ENCODE measurements at places on chromosomes 12 and 14.

GRCh38 chr14:43407706-43408105, 1099.4 kb downstream of the FSCB start:
- DNase-seq = no peak
- no peaks in the 10 kb centered on the region for H3K4me1 ChIP-seq

- H3K4me3 ChIP-seq = no peak overlapping the region
- no peak overlapping the region for H3K27ac ChIP-seq
- H3K4me1 ChIP-seq = no peaks in the 10 kb centered on the region
- H3K36me3 ChIP-seq = no peaks in the 10 kb centered on the region
- H3K27me3 ChIP-seq = peaks cover 16% of the 10 kb centered on the region
Measured at GRCh38 chr12:13452955-13453570, 256.5 kb downstream of the EMP1 start.

DNA sequence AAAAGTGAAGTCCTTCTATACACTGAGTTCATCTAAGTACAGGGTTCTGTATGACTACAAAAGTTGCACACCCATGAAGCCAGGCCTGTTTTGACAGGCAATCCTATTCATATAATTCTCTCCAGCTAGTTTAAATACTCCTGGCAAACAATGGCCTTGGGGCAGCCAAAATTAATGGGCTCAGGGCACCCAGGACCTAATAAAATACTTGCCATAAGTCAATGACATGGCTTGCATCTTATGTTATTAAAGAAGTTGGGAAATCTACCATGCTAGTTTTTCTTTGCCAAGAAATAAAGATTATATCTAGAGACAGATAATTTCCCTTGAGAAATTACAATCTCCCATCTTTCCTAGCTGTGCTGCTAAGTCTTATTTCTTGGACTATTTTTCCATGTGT, 11.1 kb upstream of the TMTC1 start:
- no peaks in the 10 kb centered on the region for H3K27me3 ChIP-seq
- no peak overlapping the region for H3K4me3 ChIP-seq
- no peak for DNase-seq

DNA sequence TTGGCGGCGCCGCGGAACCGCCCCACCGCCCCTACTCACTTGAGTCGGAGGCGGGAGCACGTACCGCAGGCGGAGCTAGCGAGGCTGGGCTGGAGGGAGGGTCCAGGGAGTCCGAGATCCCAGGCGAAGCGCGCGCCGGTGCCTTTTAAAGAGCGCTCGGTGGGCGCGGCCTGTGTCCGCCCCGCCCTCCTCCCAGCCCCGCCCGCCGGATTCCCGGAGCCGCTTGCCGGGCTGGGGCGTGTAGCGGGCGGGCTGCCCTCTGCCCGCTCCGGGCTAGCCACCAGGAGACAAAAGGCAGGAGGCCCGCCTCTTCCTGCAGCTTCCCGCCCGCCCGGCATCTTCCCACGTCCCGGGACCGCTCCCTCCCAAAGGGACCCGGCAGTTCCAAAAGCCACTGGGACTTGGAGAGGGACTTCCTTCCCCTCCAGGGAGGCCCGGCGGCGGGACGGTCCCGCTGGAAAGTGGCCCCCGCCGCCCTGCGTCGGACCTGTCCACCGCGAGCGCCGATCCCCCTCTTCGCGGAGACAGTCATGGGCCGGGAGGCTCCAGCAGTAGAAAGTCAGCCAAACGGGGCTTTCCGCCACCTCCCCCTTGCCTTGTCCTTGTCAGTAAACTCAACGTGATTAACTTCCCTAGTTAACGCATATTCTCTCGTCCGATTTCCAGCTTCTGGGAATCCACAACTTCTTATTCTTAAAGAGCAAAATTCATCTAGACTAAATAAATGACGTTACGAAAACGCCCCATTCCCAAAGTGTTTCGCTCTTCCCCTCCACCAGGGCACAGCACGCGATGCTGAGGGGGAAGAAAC, at the start of gene CSRP2:
Gene CSRP2, minus strand, starts transcription at position 121 of the 811 bp plus-strand sequence. CDS start 12,759 bp downstream, outside the sequence.
- peak; percentile 94 for DNase-seq
- H3K27ac ChIP-seq = peak within 1 kb of the TSS; percentile 93
- peaks cover 5% of the 10 kb centered on the region for H3K36me3 ChIP-seq
- H3K4me1 ChIP-seq = peaks cover 33% of the 10 kb centered on the region
- peak within 1 kb of the TSS; percentile 99 for H3K4me3 ChIP-seq

DNA sequence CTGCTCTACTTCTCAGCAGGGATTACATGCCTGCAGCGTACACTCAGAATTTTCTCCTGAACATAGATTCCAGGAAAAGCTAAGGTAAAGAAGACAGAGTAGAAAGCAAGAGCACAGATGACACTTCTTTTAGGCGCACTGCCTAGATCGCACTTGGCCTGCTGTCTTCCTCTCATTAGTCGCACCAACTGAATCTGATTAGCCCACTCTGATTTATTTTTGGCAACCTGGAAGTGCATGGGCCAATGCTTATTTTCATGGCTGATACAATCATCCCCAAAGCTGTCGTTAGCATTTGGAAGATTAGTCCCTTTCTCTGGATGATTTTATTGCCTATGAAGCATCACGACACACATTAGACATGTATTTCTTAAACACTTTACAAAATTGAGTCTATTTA, 152.5 kb downstream of the PTPRO start:
- H3K36me3 ChIP-seq = peaks cover 5% of the 10 kb centered on the region
- H3K27ac ChIP-seq = no peak overlapping the region
- H3K4me3 ChIP-seq = no peak overlapping the region
- no peak for DNase-seq
- H3K4me1 ChIP-seq = peaks cover 9% of the 10 kb centered on the region

DNA sequence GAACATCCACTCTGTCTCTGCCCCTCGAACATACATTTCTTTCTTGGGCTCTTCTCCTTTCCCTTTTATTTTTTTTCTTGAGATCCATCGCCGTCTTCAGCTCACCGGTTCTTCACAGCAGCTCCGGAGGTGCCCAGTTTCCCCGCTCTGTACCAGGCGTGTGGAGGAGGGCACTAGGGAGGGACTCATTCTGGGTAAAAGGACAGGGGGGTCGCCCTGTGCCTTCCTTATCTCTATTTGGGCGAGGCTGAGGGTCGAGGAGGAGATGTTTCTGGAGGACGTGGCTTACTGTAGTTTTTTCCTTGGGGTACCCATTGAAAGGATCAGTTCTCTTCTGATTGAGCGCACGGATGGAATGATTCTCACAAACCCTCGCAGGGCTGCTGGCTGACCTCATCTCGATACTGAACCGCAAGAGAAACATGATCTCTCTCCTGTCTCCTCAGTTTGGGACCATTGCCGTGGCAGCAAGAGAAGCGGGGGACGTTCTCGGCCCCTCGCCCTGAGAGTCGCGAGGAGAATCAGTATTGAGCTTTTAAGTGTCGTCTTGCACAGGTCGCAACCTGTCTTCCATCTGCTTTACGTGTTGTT, 386 bp downstream of the LIN52 start:
- no peak for DNase-seq
- peak overlapping the region; percentile 97 for H3K27ac ChIP-seq
- peak overlapping the region; percentile 99 for H3K4me3 ChIP-seq
- no peaks in the 10 kb centered on the region for H3K36me3 ChIP-seq
- no peaks in the 10 kb centered on the region for H3K27me3 ChIP-seq

- no peaks in the 10 kb centered on the region for H3K4me1 ChIP-seq
- no peak overlapping the region for H3K27ac ChIP-seq
Measured at GRCh38 chr14:52111583-52111982, 42.7 kb upstream of the NID2 start.

DNA sequence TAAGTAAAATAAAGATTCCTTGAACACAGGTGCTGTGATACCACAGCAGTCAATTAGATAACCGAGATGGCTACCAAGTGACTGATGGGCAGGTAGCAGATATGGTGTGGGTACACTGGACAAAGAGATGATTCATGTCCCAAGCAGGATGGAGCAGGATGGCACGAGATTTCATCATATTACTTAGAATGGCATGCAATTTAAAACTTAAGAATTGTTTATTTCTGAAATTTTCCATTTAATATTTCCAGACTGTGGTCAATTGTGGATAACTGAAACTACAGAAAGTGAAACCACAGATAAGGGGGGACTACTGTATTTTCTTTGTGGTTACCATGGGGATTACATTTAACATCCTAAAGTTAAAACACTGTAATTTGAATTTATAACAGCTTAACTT, 7.5 kb upstream of the ZFP36L1 start:
- H3K4me1 ChIP-seq = peaks cover 23% of the 10 kb centered on the region
- no peak for DNase-seq
- H3K4me3 ChIP-seq = no peak overlapping the region
- H3K27ac ChIP-seq = no peak overlapping the region
- no peaks in the 10 kb centered on the region for H3K27me3 ChIP-seq

- no peak overlapping the region for H3K4me3 ChIP-seq
- peaks cover 75% of the 10 kb centered on the region for H3K27me3 ChIP-seq
- DNase-seq = no peak
- no peak overlapping the region for H3K27ac ChIP-seq
Measured at GRCh38 chr12:52689239-52689638, 9.0 kb upstream of the KRT1 start.

DNA sequence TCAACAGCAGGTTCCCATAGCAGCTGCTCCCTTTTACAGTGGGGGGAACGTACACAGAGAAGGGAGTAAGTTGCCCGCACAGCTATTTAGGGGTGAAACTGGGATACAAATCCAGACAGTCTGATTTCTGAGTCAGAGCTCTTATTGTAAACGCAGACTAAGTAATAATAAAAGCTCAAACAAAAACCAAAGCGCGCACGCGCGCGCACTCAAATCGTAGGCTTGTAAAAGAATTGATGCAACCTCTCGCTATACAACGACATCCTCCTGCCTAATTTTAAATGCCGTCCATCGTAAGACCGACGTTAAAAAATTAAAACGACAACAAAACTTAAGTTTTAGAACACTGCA, 747 bp upstream of the DACT1 start:
- H3K27ac ChIP-seq = peak overlapping the region; percentile 94
- H3K4me1 ChIP-seq = peaks cover 51% of the 10 kb centered on the region
- H3K4me3 ChIP-seq = peak overlapping the region; percentile 93
- DNase-seq = no peak

GRCh38 chr14:55771242-55771981, 191.4 kb downstream of the KTN1 start:
- peaks cover 5% of the 10 kb centered on the region for H3K4me1 ChIP-seq
- DNase-seq = no peak
- no peak overlapping the region for H3K27ac ChIP-seq
- no peaks in the 10 kb centered on the region for H3K36me3 ChIP-seq

DNA sequence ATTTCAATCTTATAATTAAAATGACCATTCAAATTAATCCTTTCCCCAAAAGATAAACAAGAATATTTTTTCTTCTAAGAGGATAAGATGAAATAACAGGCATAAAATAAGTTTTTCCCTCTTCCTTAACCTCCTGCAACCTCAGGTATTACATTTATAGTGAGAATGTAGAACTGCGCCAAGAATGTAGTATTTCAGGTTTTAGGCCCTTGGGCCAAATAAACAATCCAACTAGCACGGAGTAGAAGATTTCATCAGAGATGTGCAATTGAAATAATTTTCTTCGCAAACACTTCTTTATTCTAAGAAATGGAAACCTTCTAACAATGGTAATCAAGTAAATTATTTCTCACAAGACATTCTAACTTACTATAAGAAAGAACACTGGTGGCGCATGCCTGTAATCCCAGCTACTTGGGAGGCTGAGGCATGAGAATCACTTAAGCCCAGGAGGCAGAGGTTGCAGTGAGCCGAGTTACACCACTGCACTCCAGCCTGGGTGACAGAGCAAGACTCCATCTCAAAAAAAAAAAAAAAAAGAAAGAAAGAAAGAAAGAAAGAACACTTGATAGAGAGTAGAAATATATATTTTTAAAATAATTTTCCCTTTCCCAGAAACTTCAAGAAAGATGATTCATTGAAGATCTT, 100.8 kb downstream of the TAOK3 start:
- peak overlapping the region; percentile 67 for H3K4me3 ChIP-seq
- H3K4me1 ChIP-seq = no peaks in the 10 kb centered on the region
- DNase-seq = no peak
- no peaks in the 10 kb centered on the region for H3K27me3 ChIP-seq

GRCh38 chr12:115109863-115110262, 425.9 kb upstream of the TBX3 start:
- no peaks in the 10 kb centered on the region for H3K36me3 ChIP-seq
- no peak overlapping the region for H3K27ac ChIP-seq
- no peaks in the 10 kb centered on the region for H3K27me3 ChIP-seq
- no peak overlapping the region for H3K4me3 ChIP-seq

DNA sequence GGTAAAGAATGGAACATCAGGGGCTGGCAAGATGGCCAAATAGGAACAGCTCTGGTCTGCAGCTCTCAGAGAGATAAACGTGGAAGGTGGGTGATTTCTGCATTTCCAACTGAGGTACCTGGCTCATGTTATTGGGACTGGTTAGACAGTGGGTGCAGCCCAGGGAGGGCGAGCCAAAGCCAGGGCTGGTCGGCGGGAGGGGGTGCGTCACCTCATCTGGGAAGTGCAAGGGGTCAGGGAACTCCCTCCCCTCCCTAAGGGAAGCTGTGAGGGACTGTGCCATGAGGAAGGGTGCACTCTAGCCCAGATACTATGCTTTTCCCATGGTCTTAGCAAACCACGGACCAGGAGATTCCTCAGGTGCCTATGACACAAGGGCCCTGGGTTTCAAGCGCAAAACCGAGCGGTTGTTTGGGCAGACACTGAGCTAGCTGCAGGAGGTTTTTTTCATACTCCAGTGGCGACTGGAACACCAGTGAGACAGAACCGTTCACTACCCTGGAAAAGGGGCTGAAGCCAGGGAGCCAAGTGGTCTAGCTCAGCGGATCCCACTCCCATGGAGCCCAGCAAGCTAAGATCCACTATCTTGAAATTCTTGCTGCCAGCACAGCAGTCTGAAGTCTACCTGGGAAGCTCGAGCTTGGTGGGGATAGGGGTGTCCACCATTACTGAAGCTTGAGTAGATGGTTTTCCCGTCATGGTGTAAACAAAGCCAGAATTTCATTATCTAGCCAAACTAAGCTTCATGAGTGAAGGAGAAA, 317.6 kb downstream of the NELL2 start:
- H3K4me1 ChIP-seq = no peaks in the 10 kb centered on the region
- H3K4me3 ChIP-seq = no peak overlapping the region
- H3K36me3 ChIP-seq = peaks cover 3% of the 10 kb centered on the region
- H3K27me3 ChIP-seq = peaks cover 26% of the 10 kb centered on the region
- DNase-seq = no peak

DNA sequence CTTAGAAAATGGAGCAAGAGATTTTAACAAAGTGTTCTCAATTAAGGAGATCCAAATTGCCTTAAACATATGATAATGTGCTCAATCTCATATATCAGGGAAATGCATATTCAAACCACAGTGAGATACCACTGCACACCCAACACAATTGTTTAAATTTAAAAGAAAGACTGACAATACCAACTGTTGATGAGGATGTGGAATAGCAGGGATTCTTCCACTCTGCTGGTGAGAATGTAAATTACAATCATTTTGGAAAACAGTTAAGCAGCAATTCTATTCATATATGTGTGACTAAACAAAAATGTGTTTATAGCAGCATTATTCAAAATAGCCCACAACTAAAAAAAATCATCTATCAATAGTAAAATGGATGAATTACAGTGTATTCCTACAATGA, 144.2 kb downstream of the KICS2 start:
- no peak overlapping the region for H3K27ac ChIP-seq
- H3K27me3 ChIP-seq = no peaks in the 10 kb centered on the region
- no peak overlapping the region for H3K4me3 ChIP-seq
- peaks cover 23% of the 10 kb centered on the region for H3K36me3 ChIP-seq

GRCh38 chr12:132422381-132423043, 67.4 kb upstream of the FBRSL1 start:
- H3K27ac ChIP-seq = no peak overlapping the region
- H3K4me1 ChIP-seq = peaks cover 32% of the 10 kb centered on the region
- no peaks in the 10 kb centered on the region for H3K36me3 ChIP-seq
